ENCODE measurements at places on chromosomes 1 and 21.

DNA sequence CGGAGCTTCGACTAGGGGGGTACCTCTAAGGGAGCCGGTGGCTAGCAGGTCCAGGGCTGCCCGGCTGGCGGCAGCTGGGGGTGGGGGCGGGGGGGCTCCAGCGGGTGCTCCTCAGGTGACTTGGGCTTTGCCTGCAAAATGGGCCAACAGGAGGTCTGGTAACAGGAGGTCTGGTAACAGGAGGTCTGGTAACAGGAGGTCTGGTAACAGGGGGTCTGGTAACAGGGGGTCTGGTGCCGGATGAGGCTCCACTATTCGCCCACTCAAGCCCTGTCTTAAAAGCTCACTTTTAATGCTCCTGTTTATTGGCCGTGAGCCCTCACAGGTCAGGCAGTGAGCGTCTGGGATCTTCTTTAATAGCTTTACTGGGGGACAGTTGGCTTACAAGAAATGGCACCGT lies 40.4 kb upstream of the ACTRT2 start:
- DNase-seq: no peak

GRCh38 chr1:97245026-97245425 lies 523.4 kb downstream of the PTBP2 start:
- no peak for DNase-seq

DNA sequence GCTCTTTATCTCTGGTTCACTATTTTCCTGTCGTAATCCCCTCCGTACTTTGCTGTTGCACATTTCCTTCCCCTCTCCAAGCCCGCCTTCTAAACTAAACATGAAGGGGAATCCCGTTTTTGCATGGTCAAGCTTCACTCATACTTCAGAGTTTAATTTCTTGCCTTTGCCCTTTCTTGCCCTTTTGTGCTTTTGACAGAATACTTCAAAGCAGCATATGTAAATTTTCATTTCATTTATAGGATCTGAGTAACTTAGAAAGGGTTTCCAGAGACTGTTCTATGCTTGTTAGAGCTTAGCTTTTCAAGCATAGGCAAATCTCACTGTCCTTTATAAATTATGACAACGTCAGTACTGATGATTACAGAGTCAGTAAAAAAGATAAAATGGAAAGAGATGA lies 27.7 kb downstream of the SPATA45 start:
- no peak for DNase-seq

DNA sequence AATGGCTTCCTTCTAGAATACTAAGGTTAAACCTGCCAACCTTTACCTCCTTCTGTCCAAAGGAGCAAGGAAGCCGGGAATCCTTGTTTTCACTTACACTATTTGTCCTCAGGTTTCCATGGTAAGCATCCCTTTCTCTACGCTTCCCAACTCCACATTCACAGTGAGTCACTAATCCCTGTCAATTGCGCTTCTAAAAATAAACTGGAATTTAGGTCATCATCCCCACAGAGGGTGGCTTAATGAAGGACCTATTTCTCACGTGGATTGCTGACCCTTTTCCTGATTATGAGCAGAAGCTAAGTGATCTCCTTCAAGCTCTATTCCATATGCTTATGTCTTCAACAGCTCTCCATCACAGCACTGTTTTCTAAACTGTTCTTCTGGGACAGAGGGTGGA lies 39.9 kb upstream of the ABCA4 start:
- no peak for DNase-seq

GRCh38 chr21:34091032-34091431 lies 17.7 kb downstream of the MRPS6 start:
- no peak for DNase-seq

GRCh38 chr1:6570100-6570499 lies 9.7 kb upstream of the ZBTB48 start:
- DNase-seq: no peak
